ENCODE measurements at places on chromosomes 11 and 22. TPM values are rescaled to one million over a fixed set of nuclear protein-coding genes. Genes with fewer than 3 reads are reported as not detected.

Gene OR52I1
- not detected for total RNA-seq

Gene SLC7A4
- not detected for total RNA-seq

Gene CALCA
- not detected for total RNA-seq

Gene PGA5
- total RNA-seq = 1.2 TPM

Gene RIMBP3B
- total RNA-seq = 0.51 TPM

Gene MOGAT2
- total RNA-seq = not detected

Gene MMP8
- not detected for total RNA-seq

Gene TXNRD2
- total RNA-seq = 23.0 TPM

Gene MS4A12
- not detected for total RNA-seq

Gene OLFML1
- 0.33 TPM for total RNA-seq

Gene C11orf42
- not detected for total RNA-seq

Gene CLDN5
- 108 TPM for total RNA-seq

Gene SERPIND1
- 0.18 TPM for total RNA-seq

Gene OR5B21
- total RNA-seq = not detected

Gene MRGPRX4
- not detected for total RNA-seq

Gene OR2D2
- 0.64 TPM for total RNA-seq

Gene KCNJ11
- 0.46 TPM for total RNA-seq

Gene CCDC188
- not detected for total RNA-seq

Gene KLHDC7B
- not detected for total RNA-seq

Gene BARX2
- total RNA-seq = 0.18 TPM

Gene GRK2
- 92.7 TPM for total RNA-seq

Gene MYOD1
- not detected for total RNA-seq

Gene DLG2
- total RNA-seq = 5.1 TPM

Gene ADM
- 78.3 TPM for total RNA-seq

Gene IL17REL
- total RNA-seq = 0.15 TPM

Gene KCNJ4
- total RNA-seq = 0.21 TPM

Gene IRAG1
- 8.7 TPM for total RNA-seq

Gene CBX7
- total RNA-seq = 3.5 TPM

Gene CHST1
- 275 TPM for total RNA-seq

Gene PARVG
- 0.90 TPM for total RNA-seq

Gene ACR
- 2.8 TPM for total RNA-seq

Gene TKFC
- 53.1 TPM for total RNA-seq

Gene IRF7
- 11.6 TPM for total RNA-seq

Gene RAC2
- total RNA-seq = 16.6 TPM

Gene RAPSN
- total RNA-seq = 0.95 TPM

Gene SESN3
- 94.5 TPM for total RNA-seq

Gene FIBIN
- total RNA-seq = not detected

Gene SLC16A8
- not detected for total RNA-seq

Gene OR51B2
- not detected for total RNA-seq

Gene OR6A2
- total RNA-seq = 0.51 TPM

Gene SGSM1
- total RNA-seq = 2.4 TPM

Gene IFITM10
- total RNA-seq = 0.64 TPM

Gene P2RY2
- total RNA-seq = 0.10 TPM

Gene C11orf87
- total RNA-seq = 0.46 TPM

Gene FXYD2
- total RNA-seq = not detected

Gene OR51B4
- 0.49 TPM for total RNA-seq

Gene NOX4
- 11.5 TPM for total RNA-seq

Gene SCGB2A2
- total RNA-seq = not detected

Gene CCDC90B
- total RNA-seq = 81.7 TPM

Gene MMP11
- 3.4 TPM for total RNA-seq

Gene MS4A6A
- total RNA-seq = not detected

Gene IGSF9B
- 6.6 TPM for total RNA-seq

Gene PNPLA5
- total RNA-seq = not detected

Gene KCNC1
- not detected for total RNA-seq

Gene SEC14L6
- total RNA-seq = 1.4 TPM

Gene POTEH
- not detected for total RNA-seq

Gene PRDM10
- 15.8 TPM for total RNA-seq

Gene MCHR1
- total RNA-seq = 6.6 TPM

Gene CRYBB1
- total RNA-seq = 9.5 TPM

Gene MS4A15
- total RNA-seq = not detected
